Right ventricle myocardium superior (tissue), 1 donor: ENCODE measurements at places on chromosomes 5 and 9. TPM values are rescaled to one million over a fixed set of nuclear protein-coding genes. Genes with fewer than 3 reads are reported as not detected.

DNA sequence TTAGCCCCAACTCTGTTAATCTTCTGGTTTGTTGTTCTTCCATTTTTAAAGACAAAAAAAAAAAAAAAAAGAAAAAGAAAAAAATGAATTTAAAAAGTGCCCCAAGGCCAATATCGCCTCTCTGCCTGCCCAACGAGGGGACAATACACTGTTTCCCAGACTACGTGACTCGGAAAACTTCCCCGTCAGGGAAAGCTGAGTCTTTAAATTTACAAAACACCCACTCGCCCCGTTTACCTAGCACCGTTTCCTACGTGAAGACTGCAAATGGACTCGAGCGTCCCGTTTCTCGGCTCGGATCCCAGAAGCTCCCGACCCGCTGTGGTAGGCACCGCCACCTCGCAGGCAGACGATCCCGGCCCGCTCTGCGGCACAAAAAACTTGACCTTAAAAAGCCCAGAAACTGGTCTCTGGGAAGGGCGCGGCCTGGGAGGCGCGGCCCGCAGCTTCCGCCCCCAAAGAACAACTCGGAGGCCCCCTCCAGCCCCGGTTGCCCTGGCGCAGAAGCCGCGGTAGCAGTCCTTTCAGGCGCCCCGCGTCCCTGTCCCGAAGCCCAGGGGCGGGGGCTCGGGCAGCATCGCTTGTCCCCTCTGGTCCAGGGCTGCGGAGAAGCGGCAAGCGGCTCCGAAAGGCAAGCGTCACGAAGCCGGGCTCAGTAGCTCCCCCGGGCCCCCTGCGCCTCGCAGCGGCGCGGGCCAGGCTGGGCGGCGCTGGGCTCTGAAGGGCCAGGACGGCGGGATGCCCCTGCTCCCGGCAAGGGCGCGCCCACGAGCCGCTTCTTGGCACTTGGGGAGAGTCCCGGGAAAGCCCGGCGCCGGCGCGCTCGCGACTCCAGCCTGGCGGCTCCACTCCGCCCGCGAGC lies at the start of gene GCNT4:
GCNT4 (minus strand) TSS at position 367 of the 862 bp plus-strand sequence. CDS start 22,521 bp downstream, outside the sequence.
- peak; percentile 60 for DNase-seq

DNA sequence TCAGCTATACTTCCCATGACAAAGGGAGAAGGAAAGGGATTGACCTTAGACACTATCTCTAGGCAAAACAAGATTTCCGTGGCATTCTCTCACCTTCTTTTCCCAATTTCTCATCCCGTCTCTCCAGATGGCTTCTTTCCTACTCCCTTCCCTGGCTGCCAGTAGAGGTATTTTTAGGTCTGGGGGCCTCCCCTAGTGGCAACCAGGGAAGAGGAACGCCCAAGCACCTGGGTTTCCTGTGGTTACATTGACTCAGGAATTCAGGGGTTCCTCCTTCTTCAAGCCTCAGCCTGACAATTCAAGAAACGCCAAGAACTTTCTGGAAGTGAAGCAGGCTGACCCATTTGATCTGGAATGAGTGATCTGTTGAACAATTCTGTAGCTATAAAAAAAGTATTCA lies 111.5 kb upstream of the OSMR start:
- DNase-seq, result no peak

DNA sequence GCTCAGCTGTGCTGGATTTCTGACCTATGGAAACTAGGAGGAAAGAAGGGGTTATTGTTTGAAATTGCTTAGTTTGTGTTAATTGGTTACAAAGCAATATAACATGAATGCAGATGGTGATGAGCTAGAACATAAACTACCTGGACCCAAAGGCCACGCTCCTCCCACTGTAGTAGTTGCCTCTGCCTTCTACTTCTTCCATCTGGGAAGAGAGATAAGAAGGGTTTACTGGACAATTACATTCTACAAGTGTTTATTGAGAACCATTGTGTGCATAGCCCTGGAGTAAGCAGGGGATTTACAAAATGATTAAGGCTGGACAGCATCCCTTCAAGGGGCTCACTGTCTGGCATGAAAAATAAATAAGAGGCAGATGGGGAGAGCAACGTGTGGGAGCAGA lies 355.3 kb upstream of the TRPC7 start:
- DNase-seq, result no peak

GRCh38 chr9:109467936-109468335 lies 30.2 kb downstream of the PTPN3 start:
- DNase-seq, result no peak

GRCh38 chr9:107155244-107155817 lies 127.7 kb upstream of the RAD23B start:
- DNase-seq, result no peak

DNA sequence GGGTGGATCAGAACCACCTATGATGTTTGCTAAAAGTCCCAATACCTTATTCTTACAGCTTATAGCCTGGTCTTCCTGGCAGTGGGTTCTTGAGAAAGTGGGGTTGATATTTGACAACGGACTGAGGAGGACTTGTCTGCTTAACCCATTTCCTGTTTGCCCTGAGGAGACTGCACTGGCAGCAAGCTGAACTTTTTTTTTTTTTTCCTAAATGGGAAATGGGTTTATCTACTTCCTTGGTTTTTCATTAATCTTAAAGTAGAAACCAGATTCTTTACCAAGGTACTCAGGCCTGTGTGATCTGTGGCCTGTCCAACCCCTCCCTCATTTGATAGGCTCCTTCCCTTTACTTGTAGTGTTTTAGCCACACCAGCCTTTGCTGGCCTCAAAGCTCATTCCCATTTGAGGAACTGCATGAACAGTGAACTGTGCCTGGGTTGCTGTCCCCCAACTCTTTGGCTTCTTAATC lies 47.1 kb downstream of the C9orf57 start:
- no peak for DNase-seq

GRCh38 chr9:105711867-105712266 lies 17.5 kb downstream of the TMEM38B start:
- DNase-seq, result no peak

- DNase-seq, result no peak
Measured at GRCh38 chr5:180072256-180072548, 643 bp upstream of the RNF130 start.

- no peak for DNase-seq
Measured at GRCh38 chr5:175671013-175671412, 13.1 kb downstream of the HRH2 start.

GRCh38 chr5:28850320-28850921 lies 1812.0 kb upstream of the CDH9 start:
- DNase-seq, result no peak

DNA sequence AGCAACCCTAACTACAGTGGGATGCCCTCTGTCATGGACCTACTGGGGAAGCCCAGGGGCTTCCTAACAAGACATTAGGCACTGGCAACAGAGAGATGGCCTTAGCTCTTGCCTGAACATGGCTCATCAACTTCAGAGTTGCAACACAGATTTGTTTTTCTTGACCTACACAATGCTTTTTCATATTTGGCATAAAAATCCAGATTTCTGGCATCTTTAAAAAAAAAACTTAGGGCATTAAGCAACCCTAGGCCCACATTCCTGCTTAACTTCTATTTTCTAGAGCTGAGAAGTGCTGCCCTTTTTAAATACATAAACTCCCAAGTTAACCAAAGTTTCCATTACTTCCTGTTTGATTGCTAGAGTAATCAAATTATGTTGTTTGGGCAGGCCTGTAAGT lies 8.0 kb downstream of the GRIA1 start:
- DNase-seq, result no peak

GRCh38 chr5:171585981-171586380 lies 166.5 kb downstream of the FGF18 start:
- DNase-seq, result no peak

DNA sequence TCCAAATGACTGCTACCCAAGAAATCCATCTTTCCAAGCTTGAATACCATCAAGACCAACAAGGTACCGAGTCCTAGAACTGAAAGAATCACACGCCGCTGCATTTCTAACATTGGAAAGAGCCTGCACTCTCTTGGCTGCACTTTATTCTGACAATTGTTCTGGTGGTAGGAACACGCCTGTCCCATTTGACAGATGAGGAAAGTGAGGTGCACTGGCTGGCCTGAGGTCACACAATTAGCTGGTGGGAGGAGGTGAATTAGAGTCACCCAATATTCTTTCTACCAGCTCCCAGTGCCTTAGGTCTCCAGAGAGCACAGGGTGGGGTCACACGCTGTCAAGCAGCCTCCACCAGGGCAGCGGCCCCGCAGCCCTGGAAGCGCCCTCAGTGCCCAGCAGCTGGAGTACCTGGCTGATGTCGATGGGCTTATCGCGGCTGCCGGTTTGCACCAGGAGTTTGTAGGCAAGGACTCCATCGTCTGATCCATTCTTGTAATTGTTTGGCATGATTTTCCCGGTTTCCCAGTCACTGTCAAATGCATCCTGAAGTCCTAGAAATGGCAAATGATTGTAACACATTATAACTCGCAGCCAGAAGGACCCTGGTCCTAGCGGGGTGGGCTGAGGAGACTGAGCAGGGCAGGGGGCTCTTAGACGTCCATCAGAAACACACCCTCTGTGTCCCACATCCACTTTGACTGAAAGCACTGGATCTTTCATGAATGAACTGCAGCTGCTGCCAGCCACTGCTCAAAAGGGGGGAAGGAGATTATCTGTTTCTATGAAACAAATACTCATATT lies 55.1 kb downstream of the PTCH1 start:
- DNase-seq, result no peak

DNA sequence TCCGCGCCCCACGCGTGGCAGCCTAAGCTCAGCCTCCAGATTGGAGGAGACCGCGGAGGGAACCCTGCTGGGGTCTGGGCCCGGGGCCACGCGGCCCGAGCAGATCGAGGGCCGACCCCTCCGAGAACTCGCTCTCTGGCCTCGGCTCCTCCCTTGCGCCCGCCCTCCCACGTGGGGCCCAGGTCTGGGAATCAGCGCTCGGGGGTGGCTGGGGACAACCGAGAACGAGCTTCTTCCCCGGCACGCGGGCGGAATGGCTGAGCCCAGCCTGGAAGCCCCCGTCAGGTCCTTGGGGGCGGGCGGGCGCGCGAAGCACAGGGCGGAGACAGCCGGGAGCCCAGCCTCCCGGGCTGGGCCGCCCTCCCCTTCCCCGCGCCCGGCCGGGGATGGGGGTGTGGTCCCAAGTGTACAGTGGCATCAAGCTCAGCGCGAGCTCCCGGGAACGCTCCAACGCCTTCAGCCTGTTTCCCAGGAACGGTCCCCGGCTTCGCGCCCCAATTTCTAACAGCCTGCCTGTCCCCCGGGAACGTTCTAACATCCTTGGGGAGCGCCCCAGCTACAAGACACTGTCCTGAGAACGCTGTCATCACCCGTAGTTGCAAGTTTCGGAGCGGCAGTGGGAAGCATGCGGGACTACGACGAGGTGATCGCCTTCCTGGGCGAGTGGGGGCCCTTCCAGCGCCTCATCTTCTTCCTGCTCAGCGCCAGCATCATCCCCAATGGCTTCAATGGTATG lies at the start of gene SLC22A4:
SLC22A4 (plus strand) TSS at position 403 of the 736 bp plus-strand sequence; CDS start at position 626, 223 bp downstream.
- DNase-seq, result peak; percentile 94

DNA sequence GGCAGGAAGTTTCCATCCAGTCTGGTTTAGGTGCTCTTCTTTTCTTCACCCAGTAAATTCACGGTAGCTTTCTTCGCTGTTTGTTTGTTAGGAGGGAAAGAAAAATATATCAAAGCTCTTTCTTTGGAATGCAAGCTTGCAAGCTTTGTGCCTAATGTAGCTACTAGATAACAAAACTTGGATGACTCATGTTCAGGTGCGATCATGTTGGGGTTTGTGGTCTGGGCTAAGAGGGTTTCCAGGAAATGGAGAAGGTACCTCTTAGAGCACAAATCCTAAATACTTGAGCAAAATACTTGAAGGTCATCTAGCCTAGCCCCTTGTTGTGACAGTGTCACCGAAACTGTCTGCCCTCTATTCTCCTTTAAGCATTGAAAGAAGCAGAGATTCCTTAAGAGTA lies 17.7 kb downstream of the SRP19 start:
- no peak for DNase-seq

GRCh38 chr9:69771775-69772418 lies 12.1 kb upstream of the PTAR1 start:
- DNase-seq, result no peak

GRCh38 chr9:4148751-4149150 lies 151.1 kb downstream of the GLIS3 start:
- no peak for DNase-seq

DNA sequence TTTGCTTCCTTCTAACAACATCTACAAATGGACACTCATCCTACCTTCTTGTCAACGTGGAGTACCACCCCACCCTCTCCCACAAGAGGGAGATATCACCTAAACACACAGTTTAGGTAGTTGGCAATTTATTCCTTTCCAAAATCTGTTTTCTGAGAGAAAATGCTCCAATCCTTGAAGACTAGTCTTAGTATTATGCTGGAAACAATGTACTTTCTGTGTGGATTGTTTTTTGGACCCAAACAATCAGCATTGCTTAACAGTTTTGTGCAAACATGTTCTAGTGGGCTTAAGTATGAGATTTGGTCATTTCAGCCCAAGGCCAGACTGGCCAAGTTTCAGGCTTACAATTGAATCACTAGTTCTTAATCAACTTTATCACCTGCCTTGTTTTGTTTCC lies 359.1 kb downstream of the ARHGEF28 start:
- DNase-seq, result no peak

Gene PCDHGA10
- total RNA-seq, result 5.4 TPM

Gene IGIP
- total RNA-seq, result 10.4 TPM

Gene ARSI
- total RNA-seq, result 0.38 TPM

Gene PNPLA7
- total RNA-seq, result 12.2 TPM

Gene SPATA31D4
- not detected for total RNA-seq

Gene ITK
- total RNA-seq, result 0.13 TPM

Gene UBE2QL1
- total RNA-seq, result 22.8 TPM
